ENCODE measurements at places on chromosomes 5 and 9.
A peak's percentile ranks its signal among the peaks of the same experiment; 100 is the strongest.

DNA sequence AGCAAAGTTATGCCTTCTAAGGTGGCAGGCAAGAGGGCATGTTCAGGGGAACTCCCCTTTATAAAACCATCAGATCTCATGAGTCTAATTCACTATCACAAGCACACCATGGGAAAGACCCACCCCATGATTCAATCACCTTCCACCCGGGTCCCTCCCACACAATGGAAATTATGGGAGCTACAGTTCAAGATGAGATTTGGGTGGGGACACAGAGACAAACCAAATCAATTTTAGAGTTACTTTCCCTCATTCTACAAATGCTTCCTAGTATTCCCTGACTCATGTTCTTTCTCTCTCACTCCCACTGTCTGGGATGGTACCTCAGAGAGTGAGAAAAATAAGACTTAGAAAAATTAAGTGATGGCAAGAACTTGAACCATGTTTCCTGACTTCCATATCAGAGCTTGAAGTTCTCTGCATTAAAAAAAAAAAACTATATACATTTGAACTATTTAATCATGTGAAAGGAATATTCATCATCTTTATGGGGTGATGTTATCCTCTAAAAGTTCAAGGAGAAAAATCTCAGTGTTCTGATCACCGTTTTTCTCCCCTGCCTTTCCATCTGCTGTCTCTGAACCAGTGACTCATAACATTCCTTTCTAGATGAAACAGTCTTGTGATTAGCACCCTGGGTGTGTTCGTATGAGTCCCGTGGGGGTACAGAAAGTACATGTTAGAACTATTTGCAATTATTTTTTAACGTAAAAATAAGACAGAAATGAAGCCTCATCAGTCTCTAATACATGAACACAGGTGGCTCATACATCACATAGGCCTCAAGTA lies 282.9 kb downstream of the SLF1 start:
- DNase-seq: no peak

DNA sequence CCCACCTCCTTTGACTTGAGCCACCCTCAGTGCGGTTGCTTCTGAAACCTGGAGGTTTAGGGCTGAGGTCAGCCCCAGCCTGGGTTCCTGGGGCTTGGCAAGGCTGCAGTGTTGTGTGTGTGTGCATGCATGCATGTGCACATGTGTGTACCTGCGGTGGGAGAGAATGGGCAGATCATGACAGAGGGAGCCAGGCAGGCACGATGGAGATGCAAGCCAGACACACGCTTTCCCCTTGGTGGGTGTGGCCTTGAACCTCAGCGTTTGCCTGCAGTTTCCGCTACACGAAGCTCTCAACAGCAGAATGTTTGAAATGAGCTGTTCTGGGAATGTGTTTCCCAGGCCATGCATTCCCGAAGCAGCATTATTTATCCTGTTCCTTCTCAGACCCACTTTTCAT lies 65.9 kb upstream of the RAPGEF1 start:
- DNase-seq: no peak

DNA sequence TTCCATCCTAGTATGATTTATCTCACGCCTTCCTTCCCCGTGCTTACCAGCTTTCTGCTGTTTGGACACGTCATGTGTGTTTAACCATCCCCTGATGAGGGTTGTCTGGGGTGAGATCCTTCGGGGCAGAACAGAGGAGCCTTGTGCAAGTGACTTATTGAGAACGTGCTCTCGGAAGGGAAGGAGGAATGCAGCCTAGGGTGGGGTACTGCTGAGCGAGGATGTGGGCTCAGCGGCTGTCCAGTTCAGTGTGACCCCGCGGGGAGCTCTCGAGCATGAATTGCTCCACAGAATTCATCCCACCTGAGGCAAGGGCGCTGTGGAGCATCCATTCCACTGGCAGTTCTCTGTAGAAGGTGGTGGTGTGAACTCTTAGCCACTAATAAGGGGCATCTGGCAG lies 4.0 kb downstream of the MYOZ3 start:
- DNase-seq: no peak

DNA sequence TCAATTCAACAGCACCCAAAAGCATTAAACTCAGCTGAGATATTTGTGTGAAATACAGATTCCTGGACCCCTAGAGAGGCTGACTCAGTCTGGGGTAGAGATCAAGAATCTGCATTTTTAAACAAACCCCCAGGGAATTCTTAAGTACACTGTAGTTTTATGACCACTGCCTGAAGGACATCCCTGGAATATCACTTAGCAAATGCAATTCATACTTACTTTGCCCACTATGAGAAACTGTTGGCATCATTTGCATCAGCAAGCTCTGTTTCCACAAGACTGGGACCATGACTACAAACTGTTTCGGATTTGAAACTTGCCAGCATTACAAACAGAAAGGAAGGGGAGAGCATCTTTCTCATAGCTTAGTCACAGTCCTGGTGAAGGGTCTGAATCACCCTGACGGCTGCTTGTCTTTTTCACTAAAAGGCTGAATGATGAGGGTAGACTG lies 63.7 kb downstream of the MLLT3 start:
- no peak for DNase-seq

DNA sequence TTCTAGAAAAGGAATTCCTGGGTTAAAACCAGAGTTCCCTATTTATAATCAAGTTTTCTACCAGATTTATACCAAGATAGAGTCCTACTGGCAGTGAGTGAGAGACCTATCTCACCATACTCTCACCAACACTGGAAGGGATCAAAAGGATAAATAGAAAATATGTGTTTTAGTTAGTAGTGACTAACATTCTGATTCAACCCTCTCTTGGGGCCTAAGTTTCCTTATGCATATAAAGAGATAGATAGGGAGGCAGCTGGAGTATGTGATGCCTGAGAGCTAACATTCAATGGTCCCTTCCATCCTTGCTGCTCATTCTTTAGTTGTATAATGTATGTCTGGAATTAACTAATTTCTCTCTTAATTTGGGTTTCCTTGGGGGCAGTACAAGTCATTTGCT lies 32.0 kb downstream of the CKMT2 start:
- DNase-seq: no peak

DNA sequence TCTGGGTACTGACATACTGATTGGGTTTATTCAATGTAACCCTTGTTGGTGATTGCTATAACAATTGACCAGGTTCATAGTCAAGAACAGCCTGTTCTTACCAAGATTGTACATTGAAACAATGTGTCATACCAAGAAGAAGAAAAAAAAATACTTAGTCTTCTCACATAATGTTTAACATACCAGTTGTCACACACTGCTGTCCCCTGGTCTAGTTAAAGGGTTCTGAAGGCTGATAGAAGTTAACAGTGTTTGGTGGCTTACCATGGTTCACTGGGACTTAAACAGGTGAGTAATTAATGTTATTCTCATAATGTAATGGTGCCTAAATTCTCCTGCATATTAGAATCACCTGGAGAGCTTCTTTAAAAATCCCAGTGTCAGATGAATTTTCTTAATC lies 18.5 kb upstream of the CDC42SE2 start:
- no peak for DNase-seq

- DNase-seq: no peak
Observed at GRCh38 chr5:12023614-12024241, 119.5 kb upstream of the CTNND2 start.

- no peak for DNase-seq
Observed at GRCh38 chr5:140192715-140193430, 17.9 kb downstream of the CYSTM1 start.

GRCh38 chr5:100828071-100828897 lies 74.8 kb downstream of the ST8SIA4 start:
- no peak for DNase-seq

- DNase-seq: no peak
Observed at GRCh38 chr5:173714551-173715428, 98.3 kb upstream of the BOD1 start.

- DNase-seq: peak; percentile 90
Observed at GRCh38 chr9:15570769-15571168, 17.9 kb downstream of the CCDC171 start.

DNA sequence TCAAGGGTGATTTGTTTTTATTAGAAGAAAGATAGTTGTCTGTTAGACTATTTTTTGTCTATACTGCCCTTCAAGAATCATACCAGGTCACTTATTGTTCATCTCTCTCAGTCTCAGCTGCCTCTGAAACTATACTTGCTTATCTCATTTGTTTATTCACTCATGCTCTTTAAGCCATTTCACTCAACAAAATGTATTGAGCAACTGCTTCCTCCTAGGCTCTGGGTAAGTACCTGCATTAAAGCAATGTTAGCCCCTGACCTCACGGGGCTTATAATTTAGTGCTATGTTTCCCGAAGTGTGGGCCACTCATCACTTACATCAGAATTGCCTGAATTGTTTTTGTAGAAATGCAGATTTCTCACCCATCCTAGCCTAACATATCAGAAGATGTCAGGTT lies 100.9 kb downstream of the DPYSL3 start:
- no peak for DNase-seq

DNA sequence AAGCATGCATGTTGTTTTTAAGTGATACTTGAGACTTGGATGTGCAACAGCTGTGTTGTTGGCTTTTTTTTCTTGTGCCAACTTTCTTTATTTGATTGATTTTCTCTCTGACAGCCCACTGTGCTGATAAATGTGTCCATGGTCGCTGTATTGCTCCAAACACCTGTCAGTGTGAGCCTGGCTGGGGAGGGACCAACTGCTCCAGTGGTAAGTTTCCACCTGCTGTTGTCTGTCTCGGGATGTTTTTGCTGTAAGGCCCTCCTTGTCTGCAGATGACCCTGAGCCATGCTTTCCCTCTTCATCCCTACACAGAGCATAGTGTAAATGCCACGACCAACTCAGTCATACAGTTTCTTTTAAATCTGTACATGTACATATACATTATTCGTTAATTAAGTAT lies 79.2 kb downstream of the MEGF10 start:
- no peak for DNase-seq

DNA sequence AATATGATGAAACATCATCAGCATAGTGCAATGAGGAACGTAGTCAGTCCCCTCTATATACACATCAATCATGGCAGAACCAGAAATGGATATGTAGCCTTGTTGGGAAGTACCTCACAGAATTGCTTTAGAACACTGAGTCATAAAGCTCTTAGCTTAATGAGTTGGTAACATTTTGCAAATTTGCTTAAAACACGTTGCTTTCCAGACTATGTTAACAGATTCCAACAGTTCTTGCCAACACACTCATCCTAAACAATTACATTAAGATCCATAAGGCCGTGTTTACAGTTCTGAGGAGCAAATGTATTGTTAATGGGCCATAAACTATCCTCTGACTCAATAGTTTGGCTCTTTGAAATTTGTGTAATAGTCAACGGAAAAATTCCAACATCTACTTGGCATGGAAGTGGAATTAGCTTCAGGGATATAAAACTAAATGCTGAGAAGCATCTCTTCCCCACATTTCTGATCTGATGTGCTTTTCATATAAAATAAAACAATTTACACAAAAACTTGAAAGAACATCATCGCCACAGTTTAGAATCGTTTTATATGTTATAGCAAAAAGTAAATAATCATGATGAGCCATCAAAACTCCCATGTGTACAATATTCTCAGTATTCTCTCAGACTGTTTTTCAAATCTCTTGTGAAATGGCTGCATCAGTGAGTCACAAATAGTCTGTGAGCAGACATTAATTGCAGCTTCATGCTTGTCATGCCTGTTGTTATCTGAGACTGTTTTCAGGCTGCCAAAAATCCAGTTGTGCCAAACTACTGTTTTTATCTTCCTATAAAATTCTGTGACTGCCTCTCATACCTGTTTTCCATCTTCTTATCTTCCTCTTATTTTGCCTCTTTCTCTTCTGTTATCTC lies 291.9 kb downstream of the COX7C start:
- DNase-seq: no peak

DNA sequence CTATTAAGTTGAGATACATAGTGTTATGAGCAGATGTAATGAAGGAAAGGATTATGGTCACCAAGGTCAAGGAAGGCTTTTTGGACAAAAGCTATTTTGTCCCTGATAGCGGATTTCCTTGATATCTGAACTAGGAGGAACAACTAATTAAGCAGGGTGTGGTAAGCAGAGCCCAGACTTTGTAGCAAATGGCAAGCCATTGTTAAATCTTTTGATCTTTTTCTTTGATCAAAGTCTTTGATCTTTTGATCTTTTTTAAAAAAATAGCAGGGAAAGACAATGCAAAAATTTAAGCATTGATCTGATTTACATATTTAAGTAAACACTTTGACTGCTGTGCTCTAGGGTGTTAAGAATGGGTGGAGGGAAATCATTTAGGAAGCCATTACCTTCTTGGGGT lies 1242.0 kb downstream of the MAT2B start:
- no peak for DNase-seq

GRCh38 chr9:109972026-109972882 lies 192.3 kb downstream of the PALM2AKAP2 start:
- DNase-seq: no peak

DNA sequence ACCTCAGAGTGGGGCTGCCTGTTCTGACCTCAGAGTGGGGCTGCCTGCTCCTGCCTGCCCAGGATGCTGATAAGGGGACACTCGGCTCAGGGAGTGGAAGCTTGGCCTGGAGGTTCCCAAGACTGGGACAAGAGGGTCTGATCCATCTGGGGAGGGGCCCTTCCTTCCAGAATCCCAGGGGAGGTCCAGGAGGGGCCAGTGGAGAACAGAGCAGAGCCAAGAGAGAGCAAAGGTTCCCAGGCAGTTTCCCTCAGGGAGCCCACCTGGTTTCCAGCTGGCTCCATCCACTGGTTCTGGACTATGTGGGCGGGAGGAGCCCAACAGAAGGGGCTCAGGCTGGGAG lies 49.1 kb upstream of the RNU6ATAC start:
- no peak for DNase-seq

- DNase-seq: no peak
Observed at GRCh38 chr5:80594810-80595209, 24.7 kb upstream of the ANKRD34B start.

DNA sequence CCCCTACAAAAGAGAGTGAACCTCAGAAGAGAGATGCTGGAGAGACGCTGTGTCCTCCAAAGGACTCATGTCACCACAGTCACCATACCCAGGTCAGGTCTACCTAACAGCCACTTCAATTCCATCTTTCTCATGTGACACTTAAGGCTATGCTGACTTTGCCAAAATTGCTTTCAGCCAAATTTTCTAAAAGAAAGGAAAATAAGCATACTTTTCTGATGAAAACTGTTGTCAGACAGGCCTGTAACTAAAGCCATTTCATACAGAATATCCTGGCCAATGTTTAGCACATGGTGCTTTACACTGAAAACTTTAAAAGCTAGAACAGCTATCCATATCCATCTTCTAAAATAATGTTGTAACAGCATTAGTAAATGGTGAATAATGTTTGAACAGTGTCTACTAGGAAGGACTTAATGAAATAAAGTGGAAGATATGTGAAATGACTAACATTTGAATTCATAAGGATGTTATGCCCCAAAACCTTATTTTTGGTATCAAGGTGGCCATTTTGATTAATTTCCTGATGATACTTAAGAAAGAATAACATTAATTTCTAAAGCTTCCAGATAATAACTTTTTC lies 97.2 kb downstream of the NFIB start:
- no peak for DNase-seq

DNA sequence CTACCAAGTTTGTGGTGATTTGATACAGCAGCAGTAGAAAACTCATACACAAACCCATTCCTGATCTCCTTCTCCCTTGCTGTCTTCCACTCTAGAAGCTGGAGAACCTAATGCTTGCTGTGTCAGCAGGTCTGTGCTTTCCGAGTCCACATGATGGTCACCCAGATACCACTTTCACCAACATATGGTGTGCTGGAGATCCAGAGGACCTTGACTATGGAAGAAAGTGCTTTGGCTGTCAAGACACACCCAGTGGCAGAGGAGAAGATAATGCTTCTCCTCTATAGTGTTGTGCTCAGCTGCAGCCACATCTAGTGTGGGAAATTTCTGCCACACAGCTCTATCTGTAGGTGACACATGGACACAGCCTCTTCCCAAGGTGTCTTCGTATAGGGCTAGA lies 67.4 kb downstream of the UGCG start:
- DNase-seq: no peak

GRCh38 chr9:120324996-120325642 lies 254.8 kb downstream of the CDK5RAP2 start:
- peak; percentile 45 for DNase-seq
